CD4-positive, alpha-beta T cell treated with Interleukin-4 for 1 hour (primary cell): ENCODE measurements at places on chromosomes 1 and 21.

DNA sequence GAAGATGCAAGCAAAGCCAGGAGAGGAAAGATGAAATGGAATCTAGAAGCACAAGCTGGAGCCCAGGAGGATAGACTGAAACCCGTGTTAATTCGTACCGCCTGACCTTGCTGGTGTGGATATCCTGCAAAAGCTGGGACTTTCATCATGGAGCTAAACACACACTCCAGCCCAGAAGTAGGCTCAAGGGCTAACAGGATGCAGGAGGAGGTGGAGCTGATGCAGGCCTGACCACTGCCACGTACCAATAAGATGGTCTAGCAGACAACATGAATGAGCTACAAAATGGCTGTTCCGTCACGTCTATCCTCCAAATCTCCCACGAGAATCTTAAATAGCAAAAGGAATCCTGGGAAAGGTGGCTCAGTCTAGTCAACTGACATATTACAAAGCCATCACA, 270.3 kb downstream of the SDCCAG8 start:
- no peak for DNase-seq

DNA sequence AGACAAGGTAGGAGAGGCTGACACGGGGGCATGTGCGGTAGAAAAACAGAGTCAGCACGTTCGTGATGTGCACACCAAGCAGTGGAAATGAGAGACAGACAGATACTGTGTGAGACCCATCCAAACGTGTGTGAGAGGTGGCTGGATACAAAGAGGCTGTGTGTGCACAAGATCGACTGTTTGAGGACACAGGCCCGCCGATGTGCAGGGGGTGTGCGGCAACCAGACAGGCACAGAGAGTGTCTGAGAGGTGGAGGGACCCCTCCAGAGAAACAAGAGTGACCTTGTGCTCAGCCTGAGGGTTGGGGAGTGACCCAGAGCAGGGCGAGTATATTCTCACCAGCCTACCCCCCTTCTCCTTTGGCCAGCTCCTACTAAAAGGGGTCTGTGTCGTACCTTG, 97.8 kb upstream of the IPO9 start:
- DNase-seq = no peak

DNA sequence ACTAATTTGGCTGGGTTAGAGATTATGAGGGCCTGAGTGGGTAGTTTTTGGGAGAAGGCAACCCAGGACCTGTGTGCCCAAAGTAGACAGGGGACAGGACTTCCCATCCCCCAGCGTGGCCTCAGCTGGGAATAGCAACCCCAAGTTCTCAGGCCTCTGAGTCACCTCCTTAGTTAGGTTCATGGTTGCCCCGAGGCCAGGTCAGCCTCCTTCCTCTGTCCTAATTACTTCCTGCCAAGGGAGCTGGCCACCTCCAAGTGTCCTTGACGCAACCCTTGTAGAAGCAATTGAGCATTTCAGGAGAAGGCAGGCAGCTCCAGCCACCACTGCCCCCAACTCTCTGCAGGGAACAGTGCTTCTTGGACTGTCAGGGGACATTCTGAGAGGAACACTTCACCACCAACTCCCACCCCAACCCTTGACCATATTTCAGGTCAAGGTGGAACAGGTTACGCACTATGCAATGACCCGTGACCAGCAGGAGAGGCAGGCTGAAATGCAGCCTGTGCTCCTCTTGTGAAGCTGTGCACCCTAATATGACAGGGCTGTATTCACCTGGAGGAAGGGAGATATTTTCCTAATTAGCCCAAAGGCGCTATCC, 5.1 kb upstream of the NT5C1A start:
- DNase-seq = no peak

- DNase-seq = no peak
Observed at GRCh38 chr1:8373581-8374241, 55.8 kb downstream of the SLC45A1 start.

DNA sequence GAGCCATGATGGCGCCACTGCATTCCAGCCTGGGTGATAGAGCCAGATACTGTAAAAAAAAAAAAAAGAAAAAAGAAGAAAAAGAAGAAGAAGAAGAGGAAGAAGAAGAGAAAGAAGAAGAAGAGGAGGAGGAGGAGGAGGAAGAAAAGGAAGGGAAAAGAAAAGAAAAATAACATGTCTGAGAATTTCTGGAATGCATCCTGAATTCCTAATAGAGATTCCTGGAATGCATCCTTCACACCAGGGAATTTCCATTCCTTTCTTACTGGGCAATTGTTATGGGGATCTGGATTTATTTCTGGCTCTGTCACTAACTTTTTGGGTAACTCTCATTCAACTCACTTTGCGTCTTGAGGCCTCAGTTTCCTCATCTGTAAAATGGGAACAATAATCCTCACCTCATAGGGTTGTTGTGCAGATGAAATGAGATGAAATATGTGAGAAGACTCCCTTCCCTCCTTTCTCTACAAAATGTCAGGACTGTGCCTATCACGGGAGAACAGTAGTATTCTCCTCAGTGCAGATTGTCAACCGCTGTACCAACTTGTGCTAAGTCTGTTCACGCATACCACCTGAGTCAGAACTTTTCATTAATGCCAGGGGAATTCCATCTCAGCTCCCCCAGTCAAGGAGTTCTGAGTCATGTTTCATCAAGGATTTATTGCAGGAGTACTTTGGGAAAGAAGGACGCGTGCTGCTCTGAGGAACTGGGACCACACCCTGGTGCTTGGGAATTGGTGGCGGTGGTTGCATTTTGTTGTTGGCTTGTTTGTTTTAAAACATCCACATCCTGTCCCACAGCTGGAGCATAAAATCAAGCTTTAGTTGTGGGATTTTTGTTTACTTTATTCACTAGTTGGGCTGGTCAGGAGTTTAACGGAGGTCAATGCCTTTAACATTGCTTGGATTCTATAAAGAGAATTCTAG, 42.4 kb upstream of the ROR1 start:
- no peak for DNase-seq

DNA sequence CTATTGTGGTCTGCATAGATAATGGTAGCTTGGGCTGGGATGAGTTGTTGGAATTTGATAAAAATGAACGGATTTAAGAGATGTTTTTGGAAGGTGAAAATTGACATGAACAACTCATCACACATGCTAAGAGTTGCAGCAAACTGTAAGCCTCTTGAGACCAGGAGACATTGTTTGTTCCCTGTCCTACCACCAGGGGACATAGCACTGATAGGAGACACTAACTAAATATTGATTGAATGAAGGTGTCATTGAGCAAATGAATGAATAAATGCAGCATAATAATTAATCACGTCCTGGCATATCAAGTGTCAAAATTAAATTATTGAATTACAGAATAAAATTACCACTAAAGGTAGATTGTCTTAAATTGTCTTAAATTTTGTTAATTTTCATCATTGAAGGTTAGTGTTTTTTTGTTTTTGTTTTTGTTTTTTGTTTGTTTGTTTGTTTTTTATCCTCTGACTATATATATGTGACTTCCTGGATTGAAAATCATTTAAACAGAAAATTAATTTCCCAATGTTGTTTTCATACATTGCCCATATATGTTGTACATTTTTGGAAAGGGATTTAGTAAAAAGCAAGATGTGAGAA, 285.3 kb upstream of the C1orf105 start:
- peak; percentile 53 for DNase-seq

DNA sequence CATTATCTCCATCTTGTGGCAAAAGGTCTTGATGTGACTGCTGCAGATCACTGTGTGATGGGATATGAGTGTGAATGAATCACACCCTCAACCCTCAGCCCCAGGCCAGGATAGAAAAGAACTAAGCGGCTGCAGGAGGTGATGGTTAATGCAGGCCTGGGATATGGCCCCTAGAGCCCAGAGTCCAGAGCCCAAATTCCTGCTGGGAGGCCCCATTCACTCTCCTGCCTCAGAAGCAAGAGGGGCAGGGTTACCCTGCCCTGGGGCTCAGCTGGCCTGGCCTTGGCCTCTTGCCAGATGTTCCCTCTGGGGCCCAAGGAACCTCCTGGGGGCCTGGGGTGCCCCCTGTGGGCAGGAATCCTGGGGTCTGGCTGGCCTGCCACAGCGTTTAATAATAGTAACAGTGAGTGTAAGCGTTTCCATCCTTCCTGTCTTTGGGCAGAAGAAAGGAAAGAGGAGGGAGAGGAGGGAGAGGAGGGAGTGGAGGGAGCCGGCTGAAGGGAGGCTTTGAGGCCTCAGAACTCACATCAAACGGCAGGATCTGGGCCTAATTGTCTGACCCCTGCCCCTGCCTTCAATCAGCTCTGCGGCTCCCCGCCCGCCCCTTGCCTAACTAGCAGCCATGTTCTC, 26.2 kb downstream of the DMAP1 start:
- no peak for DNase-seq

DNA sequence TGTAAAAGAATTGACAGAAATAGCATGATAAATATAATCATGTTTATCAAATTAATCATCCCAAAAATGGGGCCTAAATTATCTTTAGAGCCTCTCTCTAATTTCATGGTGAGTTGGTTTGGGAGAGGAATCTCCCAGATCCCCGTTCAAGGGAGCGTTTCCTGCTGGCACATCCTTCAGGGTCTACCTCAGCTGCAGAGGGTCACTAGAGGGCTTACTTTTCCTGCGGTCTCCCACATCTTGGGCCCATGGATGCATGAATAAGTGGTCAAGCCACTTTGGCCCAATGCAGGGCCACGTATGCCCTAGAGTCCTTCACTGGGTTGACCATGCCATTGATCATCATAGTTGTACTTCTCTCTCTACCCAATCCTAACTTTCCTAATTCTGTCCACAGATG, 164.1 kb downstream of the USP25 start:
- no peak for DNase-seq

GRCh38 chr1:29959356-29959755, 723.0 kb downstream of the PTPRU start:
- no peak for DNase-seq

GRCh38 chr1:148309940-148310500, 157.9 kb upstream of the NBPF11 start:
- no peak for DNase-seq

GRCh38 chr1:72281637-72282270, 585 bp downstream of the NEGR1 start:
- DNase-seq = no peak

DNA sequence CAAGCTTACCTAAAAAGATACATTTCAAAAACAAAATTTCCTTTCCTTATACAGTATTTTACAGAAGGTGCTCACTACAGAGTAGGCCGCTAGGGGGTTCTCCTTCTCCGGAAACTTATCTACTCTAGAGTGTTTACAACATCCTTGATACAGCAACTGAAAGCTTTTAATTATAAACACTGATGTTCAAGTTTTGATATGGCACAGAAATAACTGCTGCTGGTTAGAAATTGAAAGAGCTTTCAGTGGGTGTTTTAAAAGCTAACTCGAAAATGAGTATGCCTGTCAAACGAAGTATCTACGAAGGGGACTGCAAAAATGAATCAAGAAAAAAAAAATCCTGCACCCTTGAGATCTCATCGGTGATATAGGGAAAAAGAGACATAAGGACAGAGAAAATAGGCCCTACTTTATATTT, 1.0 kb downstream of the YOD1 start:
- peak; percentile 58 for DNase-seq

GRCh38 chr1:185679220-185679619, 55.0 kb upstream of the HMCN1 start:
- no peak for DNase-seq

- no peak for DNase-seq
Observed at GRCh38 chr1:8318436-8318835, 522 bp downstream of the SLC45A1 start.

DNA sequence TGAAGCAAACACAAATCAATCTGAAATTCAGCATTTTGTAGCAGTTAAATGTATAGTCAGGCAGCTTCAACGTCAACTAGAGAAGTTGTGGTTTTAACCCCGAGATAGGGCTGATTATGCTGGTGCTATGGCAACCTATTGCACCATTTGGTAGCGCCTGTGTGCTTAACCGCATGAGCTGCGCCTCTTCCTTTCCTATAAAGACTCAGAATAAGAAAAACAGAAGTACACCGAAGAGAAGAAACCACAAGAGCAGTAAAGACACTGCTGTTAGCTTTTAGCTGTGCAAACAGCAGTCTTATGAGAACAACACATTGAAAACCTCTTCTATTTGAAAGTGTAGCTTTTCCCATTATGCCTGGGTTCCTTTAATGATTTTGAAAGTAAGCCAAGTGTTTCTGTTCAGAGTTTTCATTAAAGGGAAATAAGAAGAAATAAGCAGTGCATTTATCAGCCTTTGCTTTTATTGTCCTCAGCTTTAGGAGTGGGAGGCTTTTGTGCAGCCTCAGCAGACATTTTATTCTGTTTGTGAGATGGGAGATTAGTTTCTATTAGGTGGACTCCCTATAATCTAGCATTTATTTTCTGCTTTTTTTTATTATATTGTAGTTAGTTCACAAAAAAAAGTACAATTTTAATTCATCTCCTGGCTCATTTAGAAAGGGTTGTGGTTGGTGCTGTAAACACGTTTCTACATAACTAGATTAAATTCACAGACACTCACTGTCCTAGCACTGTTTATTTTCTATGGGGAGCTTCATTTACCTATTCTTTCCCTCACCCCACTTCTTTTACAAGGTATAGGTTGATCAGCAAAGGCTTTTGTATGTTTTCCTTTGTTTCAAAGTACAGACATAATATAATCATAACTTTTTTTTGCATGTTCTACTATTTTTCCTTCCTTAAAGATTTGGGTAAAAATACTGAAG, 43.3 kb downstream of the PTPRC start:
- DNase-seq = peak; percentile 96

- no peak for DNase-seq
Observed at GRCh38 chr1:17503146-17503545, 36.4 kb upstream of the ARHGEF10L start.

DNA sequence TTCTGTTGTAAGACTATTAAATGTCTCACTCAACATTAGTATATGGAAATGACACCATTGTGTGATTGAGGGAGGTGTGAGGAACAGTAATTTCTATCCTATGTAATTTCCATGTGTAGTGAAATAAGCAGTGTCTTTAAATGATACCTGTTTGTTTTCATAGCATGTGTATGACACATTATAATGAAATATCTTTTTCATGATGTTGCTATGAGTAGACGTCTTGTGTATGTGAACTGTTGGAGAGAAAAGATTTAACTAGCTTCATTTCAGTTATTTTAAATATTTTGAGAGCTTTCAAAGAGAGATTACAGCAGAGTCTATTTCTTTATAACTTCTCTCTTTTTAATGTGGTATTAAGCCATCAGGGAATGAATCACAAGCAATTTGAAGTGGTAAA, 71.5 kb upstream of the QSOX1 start:
- DNase-seq = no peak

DNA sequence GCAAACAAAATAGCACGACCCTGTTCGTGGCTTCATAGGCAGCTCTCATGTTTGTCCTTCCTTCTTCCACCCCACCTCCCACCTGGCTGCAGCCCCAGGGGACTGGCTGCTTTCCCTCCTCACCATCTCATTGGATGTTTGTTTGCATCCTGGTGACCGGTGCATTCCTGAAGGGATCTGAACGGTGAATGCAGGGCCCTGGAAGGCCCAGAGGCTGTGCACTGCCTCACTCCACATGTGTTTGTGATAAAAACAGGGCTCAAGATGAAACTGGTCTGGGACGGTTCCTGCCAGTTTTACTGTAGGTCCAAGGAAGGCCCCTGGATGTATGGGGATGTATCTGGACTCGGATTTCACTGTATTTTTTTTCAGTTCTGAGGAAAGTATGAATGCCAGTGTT, 42.8 kb downstream of the CNN3 start:
- no peak for DNase-seq
